Smooth muscle cell of trachea (primary cell): ENCODE measurements at places on chromosomes 2 and 18. TPM values are rescaled to one million over a fixed set of nuclear protein-coding genes. Genes with fewer than 3 reads are reported as not detected.

Gene ABCG5
- total RNA-seq, result not detected in 2 replicates

Gene TSPYL6
- total RNA-seq, result under 0.01 TPM in 1 of 2 replicates, not detected in the other

Gene POTEC
- total RNA-seq, result not detected in 2 replicates

Gene KIAA2012
- 0.17 TPM in 1 of 2 replicates, not detected in the other for total RNA-seq

Gene SOCS6
- 31.0 and 37.9 TPM in 2 replicates for total RNA-seq

Gene EMILIN2
- total RNA-seq, result 16.3 and 33.1 TPM in 2 replicates

Gene PLGLB1
- 1.5 and 2.0 TPM in 2 replicates for total RNA-seq

Gene ADAM23
- 10.6 and 13.2 TPM in 2 replicates for total RNA-seq

Gene GIGYF2
- total RNA-seq, result 54.5 and 55.1 TPM in 2 replicates

Gene PELI1
- 4.9 and 6.6 TPM in 2 replicates for total RNA-seq

Gene NCKAP5
- 1.8 and 3.5 TPM in 2 replicates for total RNA-seq

Gene NETO1
- 0.17 TPM in 1 of 2 replicates, not detected in the other for total RNA-seq

Gene RAB27B
- total RNA-seq, result 1.0 and 2.0 TPM in 2 replicates

Gene MYO7B
- under 0.01 TPM in 1 of 2 replicates, not detected in the other for total RNA-seq
